ENCODE measurements at places on chromosomes 12 and 14. TPM values are rescaled to one million over a fixed set of nuclear protein-coding genes. Genes with fewer than 3 reads are reported as not detected.

The WASHC3 gene
- total RNA-seq, result 52.6 TPM

The CACNA2D4 gene
- total RNA-seq, result 0.31 TPM

The RTL1 gene
- total RNA-seq, result not detected

The KRT2 gene
- not detected for total RNA-seq

The CMTM5 gene
- total RNA-seq, result 1.3 TPM

The LHX5 gene
- total RNA-seq, result not detected

The LRCOL1 gene
- not detected for total RNA-seq

The CD9 gene
- total RNA-seq, result 17.8 TPM

The PACS2 gene
- total RNA-seq, result 168 TPM

The SERPINA1 gene
- total RNA-seq, result 1.9 TPM

The FOXN4 gene
- 0.94 TPM for total RNA-seq

The GPR65 gene
- total RNA-seq, result not detected
